ENCODE measurements at places on chromosomes 12 and 14.

DNA sequence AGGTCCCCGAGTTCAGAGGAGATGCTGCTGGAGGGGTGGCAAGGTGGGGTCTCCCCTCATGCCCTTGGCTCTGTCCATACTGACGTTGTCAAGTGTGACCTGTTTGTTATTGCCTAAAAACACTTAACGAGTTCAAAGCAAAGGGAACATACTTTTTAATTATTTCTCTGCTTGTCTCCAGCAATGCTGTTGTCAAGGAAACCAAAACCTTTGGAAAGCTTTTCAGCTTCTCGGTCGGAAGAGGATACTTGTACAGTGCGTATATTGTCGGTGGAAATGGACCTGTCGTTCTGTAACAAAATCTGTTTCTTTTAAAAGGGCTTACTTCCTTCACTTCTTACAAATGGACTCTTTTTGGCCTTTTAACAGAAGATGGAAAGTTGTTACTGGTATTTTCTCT is 73.9 kb downstream of the SLC25A47 start:
- DNase-seq, result no peak

DNA sequence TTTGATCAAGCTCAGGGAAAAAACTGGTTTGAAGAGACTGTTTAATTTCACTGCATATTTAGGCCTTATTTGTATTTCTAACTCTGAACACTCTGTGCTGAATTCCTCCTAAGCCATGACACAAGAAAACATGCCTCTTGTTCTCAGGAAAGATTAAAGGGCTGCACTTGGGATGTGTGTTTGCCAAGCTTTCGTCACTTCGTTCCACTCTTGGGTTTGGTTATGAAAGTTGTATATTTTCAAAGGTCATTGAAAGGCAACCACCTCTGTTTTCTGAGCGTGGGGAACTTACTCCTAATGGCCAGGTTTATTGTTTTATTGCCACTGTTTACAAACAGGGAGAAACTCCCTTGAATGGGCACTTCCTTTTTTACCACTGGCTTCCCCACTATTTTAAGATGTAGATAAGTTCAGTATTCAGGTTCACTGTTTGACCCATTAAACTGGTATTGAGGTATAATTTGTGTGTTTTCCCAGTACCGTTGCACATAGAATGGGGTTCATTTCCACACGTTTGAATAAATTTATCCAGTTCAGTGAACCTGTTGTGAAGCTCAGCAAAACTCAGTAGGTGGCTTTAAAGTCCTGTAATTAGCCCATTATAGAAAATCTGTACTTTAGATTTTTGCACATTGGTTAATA is 65.3 kb downstream of the NKX2-1 start:
- DNase-seq, result no peak

DNA sequence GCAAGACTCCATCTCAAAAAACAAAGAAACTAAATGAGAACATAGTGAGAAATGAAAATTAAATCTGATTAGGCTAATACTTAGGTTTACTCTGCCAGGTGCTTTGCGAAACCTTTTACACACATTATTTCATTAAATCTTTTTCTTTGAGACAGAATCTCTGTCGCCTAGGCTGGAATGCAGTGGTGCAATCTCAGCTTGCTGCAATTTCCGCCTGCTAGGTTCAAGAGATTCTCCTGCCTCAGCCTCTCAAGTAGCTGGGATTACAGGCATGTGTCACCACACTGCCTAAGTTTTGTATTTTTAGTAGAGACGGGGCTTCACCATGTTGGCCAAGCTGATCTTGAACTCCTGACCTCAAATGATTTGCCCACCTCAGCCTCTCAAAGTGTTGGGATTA is 21.9 kb upstream of the EEA1 start:
- DNase-seq, result no peak

- DNase-seq, result no peak
Measured at GRCh38 chr12:106841510-106842302, 67.2 kb downstream of the RIC8B start.

GRCh38 chr12:63403256-63403655 is 252.3 kb upstream of the AVPR1A start:
- DNase-seq, result no peak

- no peak for DNase-seq
Measured at GRCh38 chr14:62064751-62065323, 302.6 kb downstream of the SNAPC1 start.

DNA sequence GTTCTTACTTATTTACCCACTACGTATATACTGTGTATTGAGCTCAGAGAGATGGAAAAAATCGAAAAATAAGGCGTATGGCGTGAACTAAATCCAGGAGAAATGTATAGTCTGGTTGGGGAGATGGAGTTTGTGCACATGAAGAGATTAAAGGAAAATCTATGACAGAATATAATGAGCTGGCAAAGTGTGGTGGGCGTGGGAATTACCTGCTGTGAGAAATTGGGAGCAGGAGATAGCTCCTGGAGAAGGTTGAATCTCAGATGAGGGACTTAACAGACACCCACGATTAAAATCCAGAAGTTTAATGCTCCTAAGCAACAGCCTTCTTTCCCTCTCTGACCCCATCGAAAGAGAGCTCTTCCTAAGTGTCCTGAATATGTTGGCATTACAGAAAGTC is 224.2 kb upstream of the FKBP4 start:
- no peak for DNase-seq
